Stimulated activated CD4-positive, alpha-beta T cell treated with anti-CD3 and anti-CD28 coated beads, Interleukin-2, amount 100 ng/mL, for 48 hours (primary cell): ENCODE measurements at places on chromosomes 1 and 21.

DNA sequence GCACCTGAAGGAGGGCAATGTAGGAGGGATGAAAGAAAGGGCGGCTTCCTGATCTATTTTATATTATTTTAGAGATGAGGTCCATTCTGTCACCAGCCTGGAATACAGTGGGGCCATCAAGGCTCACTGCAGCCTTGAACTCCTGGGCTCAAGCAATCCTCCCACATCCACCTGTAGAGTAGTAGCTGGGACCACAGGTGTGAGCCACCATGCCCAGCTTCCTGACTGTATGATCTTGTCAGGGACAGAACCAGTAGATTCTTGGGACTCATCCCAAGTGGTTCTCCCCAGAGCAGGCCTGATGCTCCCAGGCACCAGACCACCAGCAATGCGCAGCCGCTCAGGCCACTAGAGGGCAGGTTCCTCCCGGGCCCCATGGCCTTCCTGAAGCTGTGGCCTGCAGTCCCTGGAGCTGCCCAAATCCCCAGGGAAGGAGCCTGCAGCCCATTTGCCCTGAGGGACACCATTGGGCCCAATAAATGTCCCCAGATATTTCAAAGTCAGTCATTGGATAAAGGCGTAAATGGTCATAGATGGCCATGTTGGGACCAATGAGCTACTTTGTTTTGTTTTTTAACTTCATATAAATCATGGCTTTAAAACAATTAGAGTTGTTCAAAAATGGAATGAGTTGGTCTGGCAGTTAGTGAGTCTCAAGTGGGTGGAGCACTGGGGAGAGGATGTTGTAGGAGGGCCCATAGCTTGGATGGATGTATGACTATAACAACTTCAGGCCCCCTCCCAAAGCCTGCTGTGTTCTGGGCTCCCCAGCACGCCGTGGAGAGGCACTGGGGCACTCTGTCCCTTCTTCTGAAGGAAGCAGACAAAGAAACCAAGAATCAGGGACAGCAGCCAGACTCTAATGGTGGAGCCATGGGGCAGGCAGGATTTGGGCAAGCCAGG lies 44.7 kb upstream of the GOLT1A start:
- peak; percentile 41 for DNase-seq

DNA sequence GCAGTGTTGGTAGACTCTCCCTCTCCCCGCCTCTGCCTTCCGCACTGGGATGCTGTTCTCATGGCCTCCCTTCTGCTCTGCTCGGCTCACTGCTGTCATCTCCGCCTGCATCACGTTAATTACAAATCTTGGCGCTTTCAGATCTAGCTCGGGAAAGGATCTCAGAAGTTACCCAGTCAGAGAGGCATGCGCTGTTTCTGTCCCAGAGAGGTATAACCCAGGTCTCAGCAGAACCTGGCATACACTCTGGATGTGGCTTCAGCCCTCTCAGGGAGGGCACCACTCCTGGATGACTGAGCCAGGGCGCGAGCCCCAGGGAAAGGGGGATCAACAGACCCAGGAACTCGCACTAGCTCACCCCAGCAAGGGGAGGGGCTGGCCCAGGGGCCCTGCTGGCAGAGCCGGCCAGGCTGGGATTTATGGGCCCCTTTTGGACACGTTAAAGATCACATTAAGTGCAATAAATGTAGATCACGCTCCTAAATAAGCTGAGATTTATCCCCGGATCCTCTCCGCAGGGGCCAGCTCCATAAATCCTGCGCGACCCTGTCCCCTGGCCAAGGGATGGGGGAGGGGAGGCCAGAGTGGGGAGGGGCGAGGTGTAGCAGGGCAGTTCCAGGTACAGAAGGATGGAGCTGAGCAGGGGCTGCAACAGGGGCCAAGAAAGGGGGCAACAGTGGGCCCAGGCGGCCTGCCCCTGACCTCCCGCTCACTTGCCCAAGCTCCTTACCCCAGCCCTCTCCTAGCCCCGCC lies 101.3 kb upstream of the ZBTB40 start:
- DNase-seq: no peak

GRCh38 chr1:1422465-1423244 lies 1.6 kb upstream of the ANKRD65 start:
- DNase-seq: no peak

DNA sequence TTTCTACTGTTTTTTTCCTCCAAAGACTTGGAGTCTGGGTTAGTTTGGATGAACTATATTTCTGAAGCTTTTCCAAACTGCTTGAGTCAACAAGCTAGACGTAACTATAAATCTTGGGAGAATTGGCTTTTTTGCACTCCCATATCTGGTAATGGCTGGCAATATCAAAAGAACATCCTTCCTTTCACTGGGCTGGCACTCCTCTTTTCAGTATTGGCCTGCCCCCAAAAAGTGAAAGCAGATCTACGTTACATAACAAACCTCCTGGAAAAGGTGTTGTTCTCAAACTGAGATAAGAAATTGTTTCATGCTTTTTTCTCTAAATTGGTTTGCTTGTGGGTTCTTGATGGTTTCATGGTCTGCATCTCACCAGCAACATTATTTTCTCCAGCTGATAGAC lies 499.3 kb downstream of the NEGR1 start:
- no peak for DNase-seq

DNA sequence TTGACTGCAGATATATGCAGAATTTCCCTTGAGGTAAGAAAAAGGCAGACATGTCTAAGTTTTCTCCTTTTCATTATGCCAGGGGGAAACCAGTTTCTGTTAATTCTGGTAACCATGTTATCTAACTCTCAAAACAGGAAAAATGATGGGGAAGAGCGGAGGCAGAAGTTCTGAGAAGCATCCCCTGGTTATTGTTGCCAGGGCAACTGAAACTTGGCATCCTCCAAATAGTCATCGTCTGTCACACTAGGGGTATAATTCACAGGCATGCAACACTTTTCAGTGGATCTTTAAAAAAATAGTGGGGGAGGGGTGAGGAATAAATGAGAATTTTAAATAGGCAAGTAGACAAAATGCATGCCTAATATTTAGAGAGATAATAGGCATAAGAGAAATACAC lies 715.3 kb upstream of the CXADR start:
- no peak for DNase-seq

GRCh38 chr1:100778748-100779147 lies 59.2 kb downstream of the VCAM1 start:
- no peak for DNase-seq

DNA sequence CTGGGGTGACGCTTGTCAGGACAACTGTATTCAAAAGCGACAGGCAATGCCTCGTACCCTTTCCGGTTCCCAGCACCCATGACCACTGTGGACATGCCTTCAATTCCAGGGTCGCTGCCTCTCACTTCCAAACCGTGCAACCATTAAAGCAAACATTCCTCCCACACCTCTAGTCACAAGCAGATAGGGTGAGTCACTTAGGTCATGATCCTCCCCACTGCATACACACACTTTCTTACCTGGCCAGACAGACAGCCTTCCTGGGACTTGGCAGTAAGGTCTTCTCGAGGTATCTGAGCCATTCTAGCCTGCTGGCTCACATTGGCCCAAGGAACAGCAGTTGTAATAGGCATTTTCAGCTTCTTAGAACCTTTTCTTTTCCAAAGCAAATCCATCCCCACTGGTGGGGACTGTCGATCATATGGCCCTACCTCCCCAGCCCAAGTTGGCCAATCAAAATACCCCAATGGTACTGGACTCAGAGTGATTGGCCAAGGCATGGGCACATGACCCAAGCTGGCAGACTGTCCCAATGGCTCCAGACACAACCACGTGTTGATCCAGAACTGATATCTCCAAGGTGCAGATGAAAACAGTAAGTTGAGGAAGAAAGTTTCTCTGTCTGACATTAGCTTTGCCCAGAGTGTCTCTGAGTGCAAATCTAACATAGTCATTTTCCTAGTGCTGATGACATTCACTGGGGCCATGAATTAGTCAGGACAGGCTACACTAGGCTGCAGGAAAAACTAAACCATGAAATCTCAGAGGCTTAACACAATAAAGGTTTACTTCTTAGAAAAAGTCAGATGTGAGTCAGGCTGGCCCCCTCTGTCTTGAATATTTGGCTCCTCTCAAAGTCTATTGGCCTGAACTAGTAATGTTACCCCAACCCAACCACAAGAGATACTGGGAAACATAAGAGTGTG lies 113.8 kb downstream of the RRAGC start:
- DNase-seq: no peak
